ENCODE measurements at places on chromosomes 13 and 19. TPM values are rescaled to one million over a fixed set of nuclear protein-coding genes. Genes with fewer than 3 reads are reported as not detected.

DNA sequence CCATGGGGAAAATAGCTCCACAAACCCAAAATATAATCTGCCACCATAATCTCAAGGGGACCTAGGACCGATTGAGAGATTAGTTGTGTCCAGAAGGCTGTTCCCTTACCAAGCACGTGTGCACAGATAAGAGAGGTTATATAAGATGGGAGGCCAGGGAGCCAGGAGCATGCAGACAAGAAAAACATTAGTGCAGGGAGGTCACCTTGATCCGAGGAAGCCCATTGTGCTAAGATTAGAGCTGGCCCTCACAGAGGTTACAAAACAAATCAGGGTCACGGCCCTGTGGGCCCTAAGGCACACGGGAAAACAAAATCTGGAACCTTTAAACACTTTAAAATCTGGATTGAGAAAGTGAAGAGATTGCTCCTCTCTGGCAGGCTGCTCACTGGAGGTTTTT lies 37.7 kb downstream of the RGCC start:
- H3K4me1 ChIP-seq = no peaks in the 10 kb centered on the region
- no peaks in the 10 kb centered on the region for H3K27me3 ChIP-seq
- H3K36me3 ChIP-seq = no peaks in the 10 kb centered on the region
- no peak for DNase-seq
- H3K4me3 ChIP-seq = no peak overlapping the region

DNA sequence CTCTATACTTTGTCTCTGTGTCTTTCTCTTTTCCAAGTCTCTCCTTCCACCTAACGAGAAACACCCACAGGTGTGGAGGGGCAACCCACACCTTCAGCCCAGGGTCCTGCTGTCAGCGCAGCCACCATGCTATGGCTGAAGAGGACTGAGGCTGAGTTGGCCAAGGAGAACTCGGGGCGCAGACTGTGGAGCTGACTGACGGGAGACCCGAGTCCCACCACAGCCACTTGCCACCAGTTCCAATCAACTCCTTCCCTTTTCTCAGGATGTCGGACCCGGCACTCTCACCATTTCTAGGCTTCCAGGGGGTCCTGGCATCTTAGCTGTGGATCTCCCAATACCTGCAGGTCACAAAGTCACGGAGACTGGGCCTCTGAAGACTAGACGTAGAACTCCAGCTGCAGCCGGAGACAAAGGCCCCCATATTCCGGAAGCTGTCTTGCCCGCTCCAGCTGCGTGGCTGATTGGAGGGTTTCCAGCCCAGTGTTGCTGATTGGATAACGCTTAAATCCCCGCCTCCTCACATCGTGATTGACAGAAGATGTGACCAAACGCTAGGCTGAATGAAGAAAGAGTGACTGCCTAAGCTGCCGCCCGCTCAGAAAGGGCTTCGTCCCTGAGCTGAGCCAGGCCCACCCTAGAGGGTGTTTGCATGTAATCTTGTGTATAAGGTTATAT lies 63.6 kb downstream of the ZNF429 start:
- H3K27ac ChIP-seq = no peak overlapping the region
- H3K36me3 ChIP-seq = no peaks in the 10 kb centered on the region
- H3K4me3 ChIP-seq = no peak overlapping the region
- DNase-seq = no peak
- H3K27me3 ChIP-seq = no peaks in the 10 kb centered on the region

- no peak overlapping the region for H3K27ac ChIP-seq
- no peak overlapping the region for H3K4me3 ChIP-seq
- H3K27me3 ChIP-seq = no peaks in the 10 kb centered on the region
- no peak for DNase-seq
Measured at GRCh38 chr19:5615756-5616327, 6.7 kb downstream of the SAFB2 start.

GRCh38 chr13:30045916-30046704 lies 195.7 kb upstream of the UBL3 start:
- H3K27me3 ChIP-seq = no peaks in the 10 kb centered on the region
- H3K36me3 ChIP-seq = no peaks in the 10 kb centered on the region
- H3K4me1 ChIP-seq = no peaks in the 10 kb centered on the region
- no peak for DNase-seq

GRCh38 chr13:109480011-109480955 lies 306.1 kb downstream of the IRS2 start:
- H3K27ac ChIP-seq = no peak overlapping the region
- no peak for DNase-seq
- no peaks in the 10 kb centered on the region for H3K27me3 ChIP-seq
- no peaks in the 10 kb centered on the region for H3K4me1 ChIP-seq

Gene GYS1
- 20.2 TPM for total RNA-seq

Data from Panc1 (cell line).